ENCODE measurements at places on chromosomes 5 and 9.
A peak's percentile ranks its signal among the peaks of the same experiment; 100 is the strongest.

- DNase-seq, result no peak
These were observed 157.6 kb downstream of the TTC39B start for GRCh38 chr9:15149450-15149849.

- no peak for DNase-seq
These were observed 48.4 kb downstream of the ZNF484 start for GRCh38 chr9:92829420-92829819.

DNA sequence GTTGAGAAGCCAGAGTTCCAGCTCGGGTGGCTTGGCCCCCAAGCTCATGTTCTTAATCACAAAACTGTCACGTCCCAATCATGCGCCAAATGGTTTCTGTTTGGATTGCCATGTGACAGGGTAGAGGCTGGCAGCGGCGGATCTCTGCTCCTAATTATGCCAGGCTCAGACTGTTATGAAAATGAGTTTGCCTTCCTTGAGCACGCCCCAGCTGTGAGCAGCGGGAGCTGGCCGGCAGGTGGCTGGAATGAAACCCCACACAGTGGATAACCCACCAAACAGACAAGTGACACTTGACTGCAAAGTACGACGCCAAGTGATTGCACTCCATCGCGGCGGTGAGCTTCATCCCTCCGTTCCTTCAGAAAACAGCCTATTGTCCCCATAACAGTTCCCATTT lies 75.4 kb downstream of the CFAP77 start:
- DNase-seq, result no peak

- DNase-seq, result peak; percentile 27
These were observed 966.8 kb upstream of the CTNND2 start for GRCh38 chr5:12870872-12871539.

DNA sequence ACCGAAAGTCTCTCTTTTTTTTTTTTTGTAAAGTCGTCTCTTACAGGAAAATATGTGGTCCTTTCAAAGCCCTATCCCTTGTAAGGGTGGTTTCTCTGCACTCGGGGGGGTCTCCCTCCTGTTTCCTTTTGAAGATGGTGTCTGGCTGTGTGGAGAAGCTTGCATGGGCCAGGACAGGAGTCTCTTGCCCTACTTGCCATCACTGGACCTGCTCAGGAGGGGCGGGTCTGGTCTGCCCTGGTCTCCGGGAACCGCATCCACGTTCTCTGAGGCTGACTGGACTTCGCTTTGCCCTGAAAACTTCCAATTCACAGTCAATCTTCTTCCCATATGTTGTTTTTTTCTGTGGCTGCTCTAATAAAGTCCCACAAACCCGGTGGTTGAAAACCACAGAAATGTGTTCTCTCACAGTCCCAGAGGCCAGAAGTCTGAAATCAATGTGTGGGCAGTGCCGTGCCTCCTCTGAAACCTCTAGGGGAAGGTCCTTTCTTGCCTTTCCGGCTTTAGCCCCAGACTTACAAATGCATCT lies 92.9 kb upstream of the IER5L start:
- no peak for DNase-seq

DNA sequence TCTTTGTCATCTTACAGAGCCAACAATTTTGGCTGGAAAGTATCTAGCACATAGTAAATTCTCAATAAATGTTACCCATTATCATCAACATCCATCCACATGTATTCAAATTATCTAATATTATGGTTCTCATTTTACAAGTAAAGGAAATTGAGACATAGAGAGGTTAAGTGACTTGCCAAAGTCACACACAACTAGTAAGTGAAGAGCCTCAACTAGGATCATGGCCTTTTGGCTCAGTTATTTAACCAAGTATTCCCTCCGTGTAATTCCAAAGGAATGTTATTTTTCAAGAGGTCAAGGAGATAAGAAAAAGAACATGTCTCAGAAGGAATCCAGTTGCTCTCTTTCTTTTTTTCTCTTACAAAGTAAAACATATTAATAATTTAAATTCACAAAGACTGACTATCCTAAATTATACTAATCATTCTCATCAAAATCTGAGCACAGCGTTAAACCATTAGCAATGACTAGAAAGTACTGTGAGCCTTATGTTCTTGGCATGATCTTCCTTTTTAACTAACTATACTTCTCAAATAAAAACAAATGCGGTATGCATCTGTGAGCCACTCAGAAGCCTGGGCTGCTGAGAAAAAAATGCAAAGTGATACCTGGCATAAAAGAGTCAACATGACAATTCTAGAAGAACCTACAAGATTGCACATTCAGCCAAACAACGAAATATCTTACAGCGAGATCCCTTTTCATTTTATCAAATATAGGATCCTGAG lies 350.9 kb downstream of the GLIS3 start:
- DNase-seq, result no peak

- DNase-seq, result no peak
These were observed 91.2 kb downstream of the PAX5 start for GRCh38 chr9:36942891-36943290.

- DNase-seq, result no peak
These were observed 535.0 kb upstream of the KLF4 start for GRCh38 chr9:108024604-108025003.

DNA sequence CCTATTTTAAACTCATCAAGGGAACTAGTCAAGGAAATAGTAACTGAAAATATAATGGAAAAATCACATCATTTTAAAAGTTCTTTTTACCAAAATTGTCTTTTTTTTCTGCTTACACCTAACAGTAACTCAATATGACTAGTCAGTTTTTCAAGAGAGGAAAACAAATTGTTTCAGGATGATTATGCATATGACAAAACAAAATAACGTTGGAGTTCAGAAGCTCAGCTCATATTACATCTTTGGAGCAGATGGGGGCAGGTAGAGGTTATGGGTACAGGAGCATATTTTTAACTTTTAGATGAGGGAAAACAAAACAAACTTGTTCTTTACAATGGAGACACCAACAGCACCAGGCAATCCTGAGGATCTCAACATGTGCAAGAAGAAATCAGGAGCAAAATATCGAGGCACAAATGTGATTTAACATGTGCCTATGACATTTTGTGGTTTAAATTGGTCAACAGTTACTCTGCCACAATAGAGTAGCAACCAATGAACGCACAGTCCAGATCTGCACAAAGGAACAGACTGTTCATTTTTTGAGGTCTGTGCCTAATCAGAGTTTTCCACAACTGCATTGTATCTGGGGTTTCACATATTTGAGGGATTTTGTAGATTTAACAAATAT lies 659.0 kb downstream of the ANXA1 start:
- DNase-seq, result no peak

GRCh38 chr5:83377131-83377865 lies 94.2 kb upstream of the VCAN start:
- DNase-seq, result no peak

- no peak for DNase-seq
These were observed 8.0 kb upstream of the SPATA31D1 start for GRCh38 chr9:81980568-81980967.

DNA sequence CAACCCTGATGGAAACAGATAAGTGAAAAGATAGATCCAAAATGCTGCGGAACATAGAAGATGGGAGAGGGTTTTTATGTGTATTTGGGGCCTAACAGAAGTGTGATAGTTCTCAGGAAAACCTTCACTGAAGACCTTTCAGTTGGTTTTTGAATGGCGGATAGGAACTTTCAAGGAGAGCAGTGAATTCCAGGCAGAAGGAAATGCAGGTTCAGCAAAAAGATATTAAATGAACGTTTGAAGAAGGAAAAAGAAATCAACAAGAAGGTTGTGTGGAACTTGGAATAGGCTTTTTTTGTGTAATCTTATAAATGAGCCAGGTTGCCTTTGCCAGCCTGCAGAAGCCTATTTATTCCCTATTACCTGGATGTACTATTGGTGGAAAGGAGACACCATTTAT lies 2.1 kb downstream of the PPIP5K2 start:
- DNase-seq, result no peak

GRCh38 chr5:53246042-53246836 lies 136.7 kb upstream of the MOCS2 start:
- DNase-seq, result no peak

DNA sequence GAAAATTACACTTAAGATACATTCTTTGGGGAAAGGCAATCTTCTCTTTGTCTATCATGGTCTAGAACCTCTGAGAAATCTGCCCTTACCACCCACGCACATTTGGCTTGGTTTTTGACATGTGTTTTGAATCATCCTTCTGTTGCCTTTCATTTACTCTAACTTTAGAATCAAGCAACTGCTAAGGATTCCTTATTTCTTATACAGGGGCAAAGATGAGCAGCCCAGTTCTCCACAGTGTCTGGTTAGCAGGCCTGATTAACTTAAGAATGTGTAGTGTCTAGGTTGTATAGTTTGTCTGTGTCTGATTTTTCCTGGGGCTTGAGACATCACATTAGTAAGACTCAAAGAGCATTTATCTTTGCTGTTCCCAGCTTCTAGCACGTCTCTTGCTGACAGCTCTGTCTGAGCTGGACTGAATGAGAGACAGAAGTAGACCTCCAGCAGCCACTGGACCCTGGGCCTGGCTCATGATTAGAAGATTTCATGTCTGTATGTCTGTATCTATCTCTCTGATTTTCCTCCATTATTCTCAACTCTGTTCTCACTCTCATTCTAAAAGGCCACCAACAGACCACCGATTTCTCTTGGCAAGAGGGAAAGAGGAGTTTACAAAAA lies 31.8 kb upstream of the PCA3 start:
- DNase-seq, result no peak

- DNase-seq, result no peak
These were observed 6.1 kb upstream of the COL5A1 start for GRCh38 chr9:134635351-134636148.

DNA sequence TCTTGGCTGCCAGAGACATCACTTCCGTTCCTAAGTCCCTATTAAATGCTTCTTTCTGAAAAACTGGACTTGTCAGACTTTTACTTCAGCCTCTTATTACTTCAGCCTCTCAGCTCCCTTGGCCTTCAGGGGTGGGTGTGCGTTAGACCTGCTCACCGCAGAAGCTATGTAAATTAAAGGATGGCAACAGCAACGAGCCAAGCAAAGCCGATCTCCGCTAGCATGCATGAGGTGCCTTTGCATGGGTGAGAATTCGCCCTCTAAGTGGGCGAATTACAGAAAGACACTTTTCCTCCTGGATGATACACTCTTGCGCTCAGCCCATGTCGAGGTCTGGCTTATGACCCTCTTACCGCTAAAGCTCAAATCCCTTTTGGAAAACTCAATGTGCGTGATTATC lies 10.9 kb upstream of the IL3 start:
- no peak for DNase-seq

- no peak for DNase-seq
These were observed 255.0 kb upstream of the IRX2 start for GRCh38 chr5:3006526-3006925.

- peak; percentile 0 for DNase-seq
These were observed 7.9 kb downstream of the GABRP start for GRCh38 chr5:170791325-170791954.

DNA sequence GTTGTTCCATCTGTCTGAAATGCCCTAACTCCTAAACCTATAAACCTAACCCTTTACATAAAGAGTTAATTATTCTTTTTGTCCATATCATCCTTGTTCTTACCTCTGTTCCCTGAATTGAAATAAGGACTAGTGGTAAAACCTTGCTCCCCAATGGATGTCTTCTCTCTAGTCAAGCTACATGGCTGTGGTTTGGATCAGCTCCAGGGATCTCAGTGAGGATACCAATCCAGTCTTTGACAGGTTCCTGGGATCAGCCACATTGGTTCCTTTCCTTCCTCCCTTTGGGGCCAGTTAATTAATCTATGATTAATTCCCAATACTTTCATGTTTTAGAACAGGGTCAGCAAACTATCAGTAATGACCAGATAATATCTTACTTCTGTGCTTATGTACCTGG lies 151.6 kb downstream of the SIL1 start:
- DNase-seq, result no peak

DNA sequence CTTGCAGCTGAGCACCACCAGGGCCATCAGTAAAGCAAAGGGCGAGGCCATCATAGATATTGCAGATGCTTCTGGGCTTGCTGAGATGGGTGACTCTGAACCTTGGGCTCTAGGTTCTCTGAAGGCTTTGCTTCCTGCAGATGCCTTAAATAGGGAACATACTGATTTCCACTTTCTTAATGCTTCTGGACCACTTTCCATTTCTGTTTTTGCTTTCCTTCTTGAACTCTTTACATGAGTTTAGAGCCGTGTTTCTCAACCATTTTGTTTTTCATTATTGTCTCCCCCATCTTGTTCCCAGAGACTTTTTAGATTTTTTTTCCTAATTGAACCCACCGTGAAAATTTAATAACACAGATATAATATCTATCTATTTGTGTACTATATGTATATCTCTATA lies at the start of gene IFNA13:
Gene IFNA13, minus strand, starts transcription at position 101 of the 400 bp plus-strand sequence. Its CDS starts 47 bp downstream, at position 54.
- DNase-seq, result no peak

GRCh38 chr5:174175716-174176268 lies 130.3 kb downstream of the NSG2 start:
- no peak for DNase-seq

GRCh38 chr5:123412206-123412605 lies 11.0 kb downstream of the CEP120 start:
- DNase-seq, result no peak

DNA sequence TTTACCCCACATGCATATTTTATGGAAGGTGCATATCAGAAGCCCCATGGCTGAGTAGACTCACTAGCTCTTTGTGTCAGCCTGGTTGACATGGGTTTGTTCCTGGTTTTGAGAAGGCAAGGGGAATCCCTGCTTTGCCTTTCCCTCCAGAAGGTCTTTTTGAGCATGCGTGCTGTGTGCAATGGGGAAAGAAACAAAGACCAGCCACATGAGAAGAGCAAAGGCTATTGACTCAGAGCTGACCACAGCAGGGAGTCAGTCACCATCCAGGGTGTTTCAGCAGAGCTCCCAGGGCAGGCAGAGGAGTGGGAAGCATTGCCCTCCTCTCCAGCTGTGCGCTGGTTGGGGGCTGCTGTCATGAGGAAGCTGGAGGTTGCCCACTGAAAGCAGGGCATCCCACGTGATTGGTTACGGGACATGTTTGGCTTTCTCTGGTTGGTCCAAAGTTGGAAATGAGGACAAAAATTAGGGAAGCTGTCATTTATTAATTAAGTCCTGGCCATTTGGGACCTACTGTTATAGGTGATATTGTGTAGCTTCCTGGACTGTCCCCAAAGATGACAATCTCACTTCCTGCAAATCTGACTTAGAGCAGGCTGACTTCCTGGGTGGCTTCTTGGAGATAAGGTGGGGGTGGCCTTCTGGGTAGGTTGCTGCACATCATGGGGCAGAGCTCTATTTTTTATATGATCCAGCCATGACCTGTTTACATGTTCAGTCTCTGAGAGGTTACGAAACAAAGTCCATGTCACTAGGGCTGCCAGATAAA lies 48.9 kb upstream of the TDRD7 start:
- DNase-seq, result no peak

- DNase-seq, result peak; percentile 34
These were observed 13.2 kb downstream of the CMYA5 start for GRCh38 chr5:79702606-79703380.

DNA sequence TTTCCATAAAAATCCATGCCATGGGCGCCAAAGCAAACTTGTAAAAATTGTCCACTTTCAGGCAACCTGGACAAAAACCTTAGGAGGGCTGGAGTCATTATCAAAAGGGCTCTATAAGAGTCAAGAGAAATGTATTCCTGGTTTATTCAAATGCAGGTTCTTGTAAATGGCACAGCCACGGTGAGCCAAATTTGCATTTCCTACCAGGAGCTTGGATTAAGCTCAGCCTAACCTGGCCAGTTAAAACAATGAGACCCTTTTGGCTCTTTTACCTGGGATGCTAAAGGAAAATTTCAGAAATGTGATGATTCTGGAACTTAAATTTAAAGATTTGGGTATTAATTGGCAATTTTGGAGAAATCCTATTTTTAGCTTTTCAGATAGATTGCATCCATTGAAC lies 8.9 kb upstream of the ZNF474 start:
- no peak for DNase-seq

GRCh38 chr9:2234371-2234893 lies 219.3 kb downstream of the SMARCA2 start:
- no peak for DNase-seq

- no peak for DNase-seq
These were observed 280.1 kb upstream of the PUM3 start for GRCh38 chr9:3124001-3124400.

Measured in CD4-positive, alpha-beta T cell treated with Interferon alpha-2 for 1 hour (primary cell).